IPS DF 6.9 (cell line): ENCODE measurements at places on chromosomes 5 and 9.

DNA sequence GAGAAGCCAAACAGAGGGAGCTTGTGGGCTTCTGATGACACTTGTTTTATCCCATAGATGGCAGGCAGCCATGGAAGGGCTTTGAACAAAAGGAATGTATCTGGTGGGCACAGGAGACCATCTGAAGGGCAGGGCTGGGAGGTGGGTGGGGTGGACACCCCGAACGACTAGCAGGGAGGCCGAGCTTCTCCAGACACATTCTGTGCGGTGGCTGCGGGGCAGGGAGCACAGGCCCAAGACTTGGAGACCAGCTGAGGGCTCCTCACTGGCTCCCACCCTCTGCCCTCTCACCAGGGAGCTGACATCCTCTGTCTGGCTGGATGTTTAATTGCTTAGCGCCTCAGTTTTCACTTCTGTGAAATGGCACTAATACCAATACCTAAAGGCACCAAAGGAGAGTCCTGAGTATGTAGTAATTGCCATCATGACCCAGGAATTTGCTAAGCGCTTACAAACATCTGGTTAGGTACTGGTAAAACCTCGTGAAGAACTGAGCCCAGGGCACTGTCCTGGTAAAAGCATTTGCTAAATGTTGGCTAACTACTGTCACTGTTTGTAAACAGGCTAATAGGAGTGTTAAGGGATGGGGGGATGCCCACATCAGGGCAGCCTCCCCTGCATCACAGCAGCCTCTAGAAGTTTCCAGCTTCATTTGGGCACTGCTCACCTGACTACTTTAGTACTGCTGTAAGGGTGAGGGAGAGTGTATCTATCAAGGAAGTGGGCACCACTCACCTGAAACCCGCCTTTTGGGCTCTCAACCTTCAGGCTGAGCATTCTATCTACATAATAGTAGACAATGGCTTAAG lies 2.1 kb upstream of the PHF2 start:
- no peak for DNase-seq

- DNase-seq: no peak
Measured at GRCh38 chr9:32877103-32877502, 93.8 kb downstream of the TMEM215 start.

- DNase-seq: no peak
Measured at GRCh38 chr5:59893429-59894227, at the start of gene PDE4D. Gene PDE4D (minus strand): TSS chr5:59893726.

DNA sequence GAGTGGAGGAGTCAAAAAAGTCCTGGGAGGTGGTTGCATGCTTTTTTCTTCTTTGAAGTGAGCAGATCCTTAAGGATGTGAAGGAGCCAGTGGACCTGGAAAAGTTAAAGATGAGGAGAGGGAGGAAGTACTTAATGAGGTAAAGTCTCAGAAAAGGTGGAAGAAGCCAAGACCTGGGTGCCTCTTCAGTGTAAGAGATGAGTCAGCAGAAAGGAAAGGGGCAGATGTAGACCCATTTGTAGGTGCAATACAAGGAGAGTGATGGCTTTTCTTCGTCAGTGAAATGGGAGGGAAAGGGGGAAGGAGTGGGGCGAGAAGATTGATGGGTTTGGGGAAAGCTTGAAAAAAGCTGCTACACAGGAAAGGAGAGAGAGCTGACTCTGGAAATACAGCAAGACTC lies 82.9 kb downstream of the ANGPTL2 start:
- no peak for DNase-seq

DNA sequence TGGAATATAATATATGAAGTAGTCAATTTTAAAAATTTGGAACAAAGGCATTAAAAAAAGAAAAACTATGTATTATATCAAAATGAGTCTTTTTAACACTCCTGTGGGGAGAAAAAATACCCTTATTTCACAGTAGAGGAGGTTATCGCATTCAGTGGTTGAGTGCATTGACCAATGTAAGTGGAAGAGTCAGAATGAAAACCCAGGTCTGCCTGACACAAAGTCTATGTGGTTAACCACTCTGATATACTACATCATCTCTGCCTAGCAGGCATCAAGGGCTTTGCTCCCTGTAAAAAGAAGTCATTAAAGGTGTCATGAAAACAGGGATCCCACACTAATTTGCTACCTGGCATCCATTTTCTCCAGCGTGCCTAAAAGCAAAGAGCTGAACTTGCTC lies 417.2 kb upstream of the C9orf72 start:
- no peak for DNase-seq

GRCh38 chr9:108400297-108400696 lies 455.5 kb downstream of the ACTL7B start:
- DNase-seq: no peak

DNA sequence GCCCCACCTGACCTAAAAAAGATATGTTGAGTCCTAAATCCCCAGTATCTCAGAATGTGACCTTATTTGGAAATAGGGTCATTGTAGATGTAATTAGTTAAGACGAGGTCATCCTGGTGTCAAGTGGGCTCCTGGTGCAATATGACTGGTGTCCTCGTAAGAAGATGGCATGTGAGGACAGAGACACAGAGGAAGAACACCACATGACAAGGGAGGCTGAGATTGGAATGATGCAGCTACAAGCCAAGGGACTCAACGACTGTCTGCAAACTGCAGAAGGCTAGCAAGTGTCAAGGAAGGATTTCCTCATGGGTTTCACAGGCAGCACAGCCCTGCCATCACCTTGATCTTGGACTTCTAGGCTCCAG lies 100.4 kb upstream of the DAP start:
- no peak for DNase-seq

DNA sequence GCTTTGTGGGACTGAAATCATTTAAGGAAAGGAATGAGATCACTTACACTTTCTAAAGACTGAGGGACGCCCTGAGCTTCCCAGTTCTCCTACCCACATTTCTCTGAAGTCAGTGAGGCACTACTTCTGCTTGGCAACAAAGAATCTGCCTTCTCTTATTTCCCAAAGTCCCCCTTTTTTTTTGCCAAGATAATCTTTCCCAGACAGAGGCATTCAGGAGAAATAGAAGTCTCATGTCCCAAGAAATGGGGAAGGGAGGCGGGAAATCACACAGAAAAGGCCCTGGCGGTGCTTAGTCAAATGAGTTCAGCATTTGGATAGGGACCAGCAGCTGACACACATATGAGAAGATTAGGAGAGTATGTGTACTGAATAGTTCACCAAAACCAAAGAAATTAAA lies 159.7 kb downstream of the MUSK start:
- no peak for DNase-seq

GRCh38 chr9:91162784-91163443 lies 198.8 kb downstream of the AUH start:
- no peak for DNase-seq

DNA sequence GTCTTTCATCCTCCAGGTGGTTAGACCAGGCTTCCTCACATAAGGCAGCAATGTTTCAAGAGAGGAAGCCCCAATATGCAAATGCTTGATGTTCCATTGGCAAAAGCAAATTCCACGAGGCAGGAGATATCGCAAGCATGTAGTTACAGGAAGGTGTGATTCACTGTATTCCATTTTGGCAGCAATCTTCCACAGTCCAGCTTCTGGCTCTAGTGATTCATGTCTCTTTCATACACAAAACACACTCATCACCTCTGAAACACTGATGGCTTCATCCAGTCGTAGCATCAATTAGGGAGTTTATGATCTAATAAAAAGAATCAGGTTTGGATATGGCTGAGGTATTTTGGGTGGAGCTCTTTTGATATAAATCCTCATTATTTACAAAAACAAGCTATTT lies 552.2 kb upstream of the RIOK2 start:
- DNase-seq: no peak

DNA sequence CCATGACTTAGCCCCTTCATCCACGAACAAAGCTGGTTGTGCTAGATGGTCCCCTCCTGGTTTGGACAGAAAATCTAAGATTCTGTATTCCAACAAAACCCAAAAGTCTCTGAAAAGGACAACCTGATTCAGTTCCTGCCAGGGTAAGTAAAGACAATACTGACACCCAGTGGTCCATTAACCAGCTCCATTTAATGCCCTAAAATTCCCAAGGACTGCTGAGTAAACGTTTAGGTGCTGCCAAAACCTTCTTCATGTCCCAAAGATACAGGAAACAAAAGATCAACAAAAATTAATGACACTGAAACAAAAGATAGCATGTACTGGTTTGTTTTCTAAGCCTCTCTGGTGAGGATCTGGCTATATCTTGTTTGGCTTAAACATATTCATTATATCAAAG lies 25.3 kb upstream of the PPP1R2B start:
- no peak for DNase-seq

- DNase-seq: no peak
Measured at GRCh38 chr9:4669890-4670289, 3.6 kb upstream of the SPATA6L start.
